ENCODE measurements at places on chromosomes 6 and 20. TPM values are rescaled to one million over a fixed set of nuclear protein-coding genes. Genes with fewer than 3 reads are reported as not detected.

TBX18 gene
- 8.4 TPM for total RNA-seq

STMND1 gene
- total RNA-seq, result not detected

E2F1 gene
- 2.3 TPM for total RNA-seq

MLN gene
- total RNA-seq, result not detected

PPIL1 gene
- 70.1 TPM for total RNA-seq

POU5F1 gene
- total RNA-seq, result 0.51 TPM

CFAP206 gene
- 0.11 TPM for total RNA-seq

PAX1 gene
- total RNA-seq, result not detected

EFCAB8 gene
- total RNA-seq, result 0.43 TPM

SLC22A7 gene
- not detected for total RNA-seq

EYA4 gene
- 19.5 TPM for total RNA-seq

DNA sequence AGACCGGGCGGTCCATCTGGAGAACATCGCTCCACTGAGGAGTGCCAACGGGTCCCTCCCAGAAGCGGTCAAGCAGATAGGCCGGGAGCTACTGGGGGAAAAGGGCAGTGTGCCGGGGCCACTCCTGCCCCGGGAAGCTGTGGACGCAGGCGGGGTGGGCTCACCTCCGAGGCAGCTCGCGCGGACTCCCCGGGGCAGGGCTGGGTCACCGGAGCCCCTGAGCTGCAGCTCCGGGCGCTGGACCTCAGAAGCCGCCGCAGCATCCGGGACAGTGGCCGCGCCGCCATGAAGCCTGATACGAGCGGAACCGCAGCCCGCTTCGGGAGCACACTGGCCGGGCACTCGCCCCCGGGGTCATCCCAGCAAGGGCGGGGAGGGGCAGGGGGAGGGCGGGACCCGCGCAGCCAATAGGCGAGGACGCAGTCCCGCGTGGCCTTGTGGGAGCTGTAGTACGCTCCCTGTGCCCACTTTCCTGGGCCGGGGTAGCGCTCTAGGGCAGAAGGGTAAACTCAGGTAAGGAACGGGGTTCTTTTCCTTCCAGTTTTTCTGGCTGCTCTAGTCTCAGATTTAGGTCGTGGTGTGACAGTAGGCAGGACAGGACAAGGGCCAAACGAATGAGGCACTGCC lies at the start of gene MOCS1:
TSS of gene MOCS1 (minus strand) at position 332 of the 627 bp plus-strand sequence. CDS start at position 287, 45 bp downstream.
- DNase-seq, result peak; percentile 91

DNA sequence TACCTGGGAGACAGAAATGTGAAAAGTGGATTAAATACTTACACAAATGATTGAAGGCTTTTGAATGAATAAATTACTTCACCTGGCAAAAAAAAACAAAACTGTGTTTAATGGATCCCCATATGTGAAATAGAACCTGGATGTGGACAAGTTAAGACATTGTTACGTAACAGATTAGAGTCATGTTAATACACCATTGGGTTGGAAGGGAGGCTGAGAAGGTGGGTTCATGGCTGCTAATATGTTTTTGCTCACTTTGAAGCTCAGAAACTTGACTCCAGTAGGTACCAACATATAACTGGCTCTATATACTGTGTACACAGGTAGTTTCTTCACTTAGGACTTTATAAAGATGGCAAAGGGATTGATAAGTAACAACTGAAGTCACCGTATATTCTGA lies 21.4 kb upstream of the TENT5A start:
- no peak for DNase-seq

- no peak for DNase-seq
Measured at GRCh38 chr6:159860482-159860881, 30.3 kb upstream of the MAS1 start.

GRCh38 chr6:96604420-96604819 lies 41.5 kb downstream of the FHL5 start:
- no peak for DNase-seq

GRCh38 chr6:35919827-35920751 lies 809 bp downstream of the SRPK1 start:
- no peak for DNase-seq

DNA sequence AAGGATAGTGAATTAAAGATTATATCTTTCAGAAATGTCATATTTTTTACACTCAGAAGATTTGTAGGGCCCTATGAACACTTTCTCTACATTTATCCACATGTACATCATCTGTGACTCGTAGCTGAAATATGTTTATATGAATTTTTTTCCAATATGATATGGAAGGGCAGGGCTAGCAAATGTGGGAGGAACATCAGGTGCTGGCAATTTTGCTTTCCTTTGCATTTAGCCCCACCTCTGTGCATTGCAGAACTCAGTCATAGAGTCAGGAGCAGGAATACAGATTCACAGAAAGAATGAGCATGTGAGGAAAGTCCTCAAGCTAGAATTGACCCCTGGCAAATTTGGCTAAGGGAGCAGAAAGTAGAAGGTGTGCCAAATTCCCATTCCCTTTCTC lies 129.9 kb downstream of the CRYBG1 start:
- no peak for DNase-seq

DNA sequence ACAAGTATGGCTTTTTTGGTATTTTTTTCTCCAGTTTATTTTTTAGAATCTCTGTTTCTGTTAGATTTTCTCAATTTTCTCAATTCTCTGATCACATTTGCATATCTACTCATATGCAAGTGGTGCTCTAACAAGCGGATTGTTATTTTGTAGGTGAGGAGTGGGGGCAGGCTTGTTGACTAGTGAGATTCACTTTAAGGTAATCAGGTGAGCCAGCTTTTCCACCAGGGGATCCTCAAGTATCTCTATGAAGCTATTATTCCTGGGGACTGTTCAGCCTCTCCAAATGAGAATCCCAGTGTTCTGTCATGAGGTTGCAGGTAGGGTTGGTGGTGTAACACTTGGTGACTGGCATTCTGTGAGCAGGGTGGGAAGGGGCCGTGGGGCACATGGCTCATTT lies 274.3 kb upstream of the FERMT1 start:
- DNase-seq, result no peak

DNA sequence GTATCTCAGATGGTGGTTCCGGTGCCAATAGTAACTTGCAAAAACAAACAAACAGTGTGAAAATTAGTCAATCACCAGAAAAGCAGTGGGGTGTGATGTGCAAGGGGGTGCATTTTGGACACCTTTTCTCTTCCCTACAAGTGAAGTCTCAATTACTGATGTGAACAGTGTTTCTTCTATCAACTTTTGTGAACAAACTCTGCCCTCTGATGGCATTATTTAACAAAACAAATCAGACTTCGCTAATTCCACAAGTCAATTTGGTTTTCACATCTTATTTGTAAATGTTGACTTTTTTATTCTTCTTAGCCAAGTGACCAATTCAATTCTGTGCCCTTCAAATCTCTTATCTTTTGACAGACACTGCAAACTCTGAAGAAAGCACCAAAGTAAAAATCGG lies 212.2 kb downstream of the UST start:
- no peak for DNase-seq

DNA sequence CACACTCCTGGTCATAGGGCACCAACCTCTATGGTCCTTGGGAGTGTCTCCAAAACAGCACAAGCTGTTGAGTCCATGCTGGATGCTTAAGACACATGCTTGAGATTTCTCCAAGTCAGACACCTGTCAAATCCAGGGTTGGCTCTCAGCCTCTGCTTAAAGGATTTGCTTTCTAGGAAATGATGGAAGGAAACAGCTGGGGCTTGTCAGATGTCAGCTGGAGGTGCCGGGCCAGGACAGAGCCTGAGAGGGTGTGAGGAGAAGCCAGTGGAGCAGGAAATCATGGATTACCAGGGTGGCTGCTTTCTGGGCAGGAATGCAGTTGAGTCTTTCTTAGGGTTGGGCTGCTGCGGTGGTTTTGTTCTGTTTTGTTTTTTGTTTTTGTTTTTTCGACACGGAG lies 83.0 kb upstream of the FAM184A start:
- no peak for DNase-seq

DNA sequence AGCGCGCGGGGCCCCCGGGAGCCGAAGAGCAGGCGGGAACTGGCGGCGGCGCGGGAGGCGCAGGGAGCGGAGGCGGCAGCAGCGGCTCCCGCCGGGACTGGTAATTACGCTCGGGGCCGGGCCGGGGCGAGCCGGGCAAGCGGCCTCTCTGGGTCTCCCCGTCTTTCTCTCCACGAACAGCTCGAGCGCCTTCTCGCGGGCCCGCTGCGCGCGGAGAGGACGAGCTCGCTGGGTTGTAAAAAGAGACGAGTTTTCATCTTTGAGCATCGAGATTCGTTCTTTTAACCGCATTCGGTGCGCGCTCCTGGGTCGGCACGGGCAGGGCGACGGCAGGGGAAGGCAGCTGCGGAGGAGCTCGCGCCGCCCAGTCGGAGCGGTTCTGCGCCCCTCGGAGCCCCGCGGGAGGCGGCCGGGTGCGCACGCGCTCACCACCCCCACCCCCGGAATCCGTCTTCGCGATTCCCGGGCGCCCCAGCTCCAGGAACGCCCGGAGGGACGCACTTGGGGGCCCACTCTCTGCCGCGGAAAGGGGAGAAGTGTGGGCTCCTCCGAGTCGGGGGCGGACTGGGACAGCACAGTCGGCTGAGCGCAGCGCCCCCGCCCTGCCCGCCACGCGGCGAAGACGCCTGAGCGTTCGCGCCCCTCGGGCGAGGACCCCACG lies 38.0 kb downstream of the YTHDF1 start:
- no peak for DNase-seq
